ENCODE measurements at places on chromosomes 2 and 18.

DNA sequence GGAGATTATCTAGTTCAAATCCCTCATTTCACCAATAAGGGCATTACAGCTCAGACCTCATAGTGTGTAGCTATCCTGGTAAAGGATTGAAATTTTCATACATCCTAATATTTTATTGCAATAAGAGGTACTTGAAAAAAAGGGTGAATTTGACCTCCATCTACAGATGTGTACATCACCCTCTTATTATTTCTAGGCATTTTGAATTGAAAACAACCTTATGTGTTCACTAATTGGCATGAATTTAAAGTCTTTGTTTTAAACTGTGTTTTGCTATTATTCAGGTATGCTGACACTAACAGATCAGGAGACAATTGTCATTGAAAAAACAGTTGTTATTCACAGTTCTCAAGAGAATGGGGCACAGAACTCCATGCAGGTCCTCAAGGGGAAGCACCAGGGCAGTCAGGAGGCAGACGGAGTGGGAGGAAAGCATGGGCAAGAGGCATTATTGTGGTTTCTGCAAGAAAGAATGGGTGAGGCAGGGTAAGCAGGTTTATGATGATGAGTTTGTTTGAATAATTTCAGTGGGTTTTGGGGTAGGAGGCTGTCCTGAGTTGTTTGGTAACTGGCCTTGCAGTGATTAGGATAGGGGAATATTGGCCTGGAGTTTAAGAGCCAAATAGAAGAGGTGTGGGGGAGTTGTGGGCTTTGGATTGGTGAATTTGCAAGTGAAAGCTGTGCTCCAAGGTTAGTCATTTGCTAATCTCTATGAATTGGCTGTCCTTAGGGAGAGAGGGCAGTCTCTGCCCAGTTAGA is 194.6 kb downstream of the GPD2 start:
- no peak for DNase-seq

DNA sequence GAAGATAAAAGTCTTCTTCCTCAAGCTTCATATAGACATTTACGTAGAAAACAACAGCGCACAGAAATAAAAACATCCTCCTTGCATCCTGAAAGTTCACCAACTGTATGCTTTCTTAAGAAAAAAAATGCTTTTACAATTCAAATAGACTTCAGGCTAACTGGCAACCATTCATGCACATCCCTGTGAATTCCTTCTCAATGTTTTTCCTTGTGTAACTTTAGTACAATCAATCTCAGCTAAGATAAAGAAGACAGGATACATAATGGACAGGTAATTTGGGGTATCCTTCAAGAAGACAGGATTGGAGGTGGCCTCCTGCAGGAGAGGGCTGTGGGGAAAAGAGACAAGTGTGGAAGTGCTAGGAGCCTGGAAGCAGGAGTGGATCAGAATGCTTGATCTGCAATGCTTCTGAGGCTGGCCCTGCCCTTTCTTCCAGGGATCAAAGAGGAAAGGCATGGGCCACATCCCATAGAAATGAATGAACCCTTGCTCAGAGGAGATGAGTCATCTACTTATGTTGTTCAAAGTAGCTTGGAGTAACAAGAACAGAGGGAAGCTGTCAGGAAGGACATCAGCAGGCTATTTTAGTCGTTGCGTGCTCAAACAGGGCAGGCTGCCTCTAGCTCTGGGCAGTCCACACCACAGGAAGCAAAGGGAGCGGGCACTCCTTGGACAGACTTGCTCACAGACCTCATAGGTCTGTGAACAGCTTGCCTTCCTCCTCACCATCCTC is 126.6 kb downstream of the TMEM131 start:
- no peak for DNase-seq

GRCh38 chr2:124258140-124258880 is 233.2 kb downstream of the CNTNAP5 start:
- no peak for DNase-seq

- DNase-seq, result no peak
These were observed 196.0 kb downstream of the ZEB2 start for GRCh38 chr2:144323946-144324345.

DNA sequence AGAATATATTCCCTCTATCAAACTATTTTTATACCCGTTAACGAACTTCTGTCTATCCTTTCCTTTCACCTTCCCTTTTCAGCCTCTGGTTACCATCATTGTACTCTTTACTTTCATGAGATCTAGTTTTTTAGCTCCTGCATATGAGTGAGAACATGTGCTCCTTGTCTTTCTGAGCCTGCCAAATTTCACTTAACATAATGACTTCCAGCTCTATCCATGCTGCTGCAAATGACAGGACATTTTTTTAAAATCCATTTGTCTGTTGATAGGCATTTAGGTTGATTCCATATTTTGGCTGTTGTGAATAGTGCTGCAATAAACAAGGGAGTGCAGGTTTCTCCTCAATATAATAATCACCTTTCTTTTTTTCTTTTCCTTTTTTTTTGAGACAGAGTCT is 8.2 kb upstream of the CCDC195 start:
- DNase-seq, result no peak

DNA sequence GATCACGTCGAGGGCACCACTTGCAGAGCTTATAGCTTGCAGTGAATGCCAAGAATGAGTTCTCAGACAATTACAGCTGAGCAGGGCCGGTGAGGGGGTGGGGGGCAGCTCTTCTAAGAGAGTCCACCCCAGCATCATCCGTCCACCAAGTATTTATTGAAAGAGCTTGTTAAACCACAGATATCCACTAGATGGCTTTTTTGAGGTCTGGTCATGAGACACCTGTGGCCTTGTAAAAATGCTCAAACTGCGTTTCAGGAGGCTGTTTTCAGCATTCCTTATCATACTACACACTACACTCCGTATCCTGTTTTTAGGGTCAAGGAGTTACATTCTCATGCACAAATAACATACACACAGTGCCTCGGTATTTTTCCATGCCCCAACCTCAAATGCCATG is 51.5 kb downstream of the DNAJC10 start:
- DNase-seq, result no peak

DNA sequence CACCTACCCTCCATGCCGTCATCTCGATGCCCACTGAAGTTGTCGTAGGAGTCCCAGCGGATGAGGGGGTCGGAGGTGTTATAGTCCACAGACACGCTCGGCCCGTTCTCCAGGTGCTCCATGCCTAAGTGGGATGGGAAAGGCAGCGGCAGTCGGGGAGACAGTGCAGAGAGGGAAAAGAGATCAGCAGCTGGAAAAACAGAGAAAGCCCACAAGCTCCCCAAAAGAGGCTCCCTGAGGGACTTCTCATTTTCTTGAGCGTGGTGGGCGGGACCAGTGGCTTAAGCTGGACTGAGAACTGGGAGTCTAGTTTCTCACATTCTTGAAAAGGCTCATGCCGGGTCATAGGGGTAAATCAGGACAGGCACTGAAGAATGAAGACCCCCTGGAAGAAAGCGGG is 121.9 kb downstream of the TNS1 start:
- DNase-seq, result no peak

DNA sequence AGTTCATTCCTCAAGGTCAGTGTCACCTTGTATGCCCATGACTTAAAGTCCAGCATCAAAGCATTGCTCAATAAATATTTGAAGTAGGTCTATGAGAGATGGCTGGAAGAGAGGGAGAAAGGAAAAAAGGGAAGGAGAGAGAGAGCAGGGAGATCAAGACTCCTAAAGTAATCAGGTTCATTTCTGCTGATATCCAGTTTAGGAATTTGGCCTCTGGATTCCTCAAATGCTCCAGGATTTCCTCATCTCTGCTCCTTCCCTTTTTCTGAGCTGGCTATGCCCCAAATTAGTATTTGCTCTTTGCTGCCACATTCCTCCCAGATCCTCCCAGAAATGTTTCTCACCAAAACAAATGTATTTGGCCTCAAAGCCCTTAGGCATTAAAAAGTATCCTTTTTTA is 739.4 kb upstream of the CHAC2 start:
- DNase-seq, result no peak

DNA sequence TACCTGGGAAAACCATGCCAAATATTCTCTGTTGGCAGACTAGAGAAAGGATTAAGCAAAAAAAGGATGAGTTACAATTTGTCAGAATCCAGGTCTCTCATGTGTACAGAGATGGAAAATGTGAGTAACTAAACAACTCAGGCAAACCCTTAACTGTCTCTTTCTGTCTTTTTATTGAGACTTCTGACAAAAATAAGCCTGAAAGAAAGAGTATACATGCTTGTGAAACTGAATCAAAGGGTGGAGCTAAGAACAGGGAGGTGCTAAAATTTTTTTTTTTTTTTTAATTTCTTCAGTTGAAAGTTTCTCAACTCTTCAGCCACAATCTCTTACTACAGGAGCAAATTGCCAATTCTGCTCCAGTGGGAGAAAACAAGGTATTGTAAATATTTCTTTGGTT is at the start of gene SERPINB10:
SERPINB10 (plus strand) TSS at position 295 of the 400 bp plus-strand sequence. CDS start 7,553 bp downstream, outside the sequence.
- DNase-seq, result no peak

DNA sequence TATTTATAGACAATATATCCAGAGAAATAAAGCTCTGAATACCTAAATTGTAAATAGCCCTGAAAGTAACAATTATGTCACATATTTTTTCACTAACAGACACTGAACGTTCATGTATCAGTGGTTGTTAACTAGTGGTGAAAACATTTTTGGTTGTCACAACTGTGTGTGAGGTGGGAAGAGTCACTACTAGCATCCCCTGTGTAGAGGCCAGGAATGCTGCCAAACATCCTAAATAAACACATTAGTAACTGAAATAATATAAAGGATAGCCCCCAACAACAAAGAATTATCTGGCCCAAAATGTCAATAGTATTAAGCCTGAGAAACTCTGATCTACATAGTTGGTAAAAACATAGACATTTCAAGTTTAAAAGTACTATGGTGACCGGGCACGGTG is 64.5 kb downstream of the ROCK1 start:
- DNase-seq, result no peak

GRCh38 chr18:67123901-67124300 is 392.6 kb downstream of the DSEL start:
- no peak for DNase-seq

DNA sequence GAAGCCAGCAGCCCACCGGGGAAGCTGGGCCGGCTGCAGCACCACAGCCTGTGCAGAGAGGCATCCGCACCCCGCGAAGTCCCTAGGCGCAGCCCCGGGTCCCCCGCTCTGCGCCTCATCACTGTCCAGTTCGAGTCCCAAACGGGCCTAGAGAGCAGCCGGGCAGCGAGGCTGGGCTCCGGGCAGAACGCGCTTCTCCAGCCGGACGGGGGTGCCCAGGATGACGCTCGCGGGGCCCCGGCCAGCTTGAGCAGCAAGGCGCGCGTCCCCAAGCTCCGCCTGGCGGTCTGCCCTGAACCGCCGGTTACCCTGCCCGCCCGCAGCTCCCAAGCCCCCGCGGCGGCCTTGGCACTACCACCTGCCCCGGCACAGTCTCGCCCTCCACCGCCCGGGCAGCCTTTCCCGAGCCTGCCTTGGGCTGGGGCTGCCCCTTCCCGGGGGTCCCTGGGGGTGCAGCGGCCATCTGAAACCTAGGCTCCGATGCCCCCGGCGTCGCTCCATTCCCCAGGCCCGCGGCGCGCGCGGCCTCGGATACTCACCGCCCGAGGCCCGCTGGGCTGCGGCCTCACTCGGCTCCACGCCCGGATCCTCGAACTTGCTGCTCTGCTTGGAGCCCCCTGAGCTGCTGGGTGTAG is 591 bp downstream of the SLC16A14 start:
- no peak for DNase-seq

- no peak for DNase-seq
These were observed 504.2 kb downstream of the ZEB2 start for GRCh38 chr2:144015655-144016245.

DNA sequence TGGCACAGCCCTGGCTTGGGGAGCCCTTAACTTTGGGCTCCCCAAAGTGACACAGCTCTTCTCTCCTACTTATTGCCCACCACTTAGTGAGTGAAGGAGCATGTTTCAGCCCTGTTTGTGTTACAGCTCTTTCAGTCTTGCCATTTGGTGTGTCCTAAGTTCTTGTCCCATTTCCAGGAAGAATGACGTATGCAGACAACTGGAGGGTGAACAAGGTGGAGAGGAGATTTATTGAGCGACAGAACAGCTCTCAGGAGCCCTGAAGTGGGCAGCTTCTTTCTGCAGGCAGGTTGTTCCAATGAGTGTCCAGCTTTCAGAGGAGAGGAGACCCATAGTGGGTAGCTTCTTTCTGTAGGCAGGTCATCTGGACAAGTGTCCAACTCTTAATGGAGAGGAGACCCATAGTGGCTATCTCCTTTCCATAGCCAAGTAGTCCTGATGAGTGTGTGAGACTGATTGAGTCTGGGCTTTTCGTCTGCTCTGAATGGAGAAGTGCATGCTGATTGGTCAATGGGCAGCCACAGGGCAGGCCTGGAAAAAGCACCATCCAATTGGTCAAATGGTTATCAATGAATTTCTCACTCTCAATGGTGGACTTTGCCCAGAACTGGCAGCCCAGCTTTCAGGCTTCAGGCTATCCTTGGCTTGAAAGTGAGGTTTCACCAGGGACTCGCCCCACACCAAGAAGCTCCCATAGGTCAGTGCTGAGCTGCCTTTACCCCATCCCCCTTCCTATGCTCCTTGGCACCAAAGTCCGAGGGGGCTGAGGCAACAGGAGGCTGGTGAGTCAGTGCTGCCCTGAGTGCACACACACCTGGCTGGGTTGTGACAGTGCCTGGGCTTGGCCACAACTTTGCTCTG is 688.2 kb downstream of the NYAP2 start:
- DNase-seq, result no peak
